ENCODE measurements at places on chromosomes 7 and 10.

- no peak for DNase-seq
These were observed 12.6 kb upstream of the OPALIN start for GRCh38 chr10:96371356-96371755.

DNA sequence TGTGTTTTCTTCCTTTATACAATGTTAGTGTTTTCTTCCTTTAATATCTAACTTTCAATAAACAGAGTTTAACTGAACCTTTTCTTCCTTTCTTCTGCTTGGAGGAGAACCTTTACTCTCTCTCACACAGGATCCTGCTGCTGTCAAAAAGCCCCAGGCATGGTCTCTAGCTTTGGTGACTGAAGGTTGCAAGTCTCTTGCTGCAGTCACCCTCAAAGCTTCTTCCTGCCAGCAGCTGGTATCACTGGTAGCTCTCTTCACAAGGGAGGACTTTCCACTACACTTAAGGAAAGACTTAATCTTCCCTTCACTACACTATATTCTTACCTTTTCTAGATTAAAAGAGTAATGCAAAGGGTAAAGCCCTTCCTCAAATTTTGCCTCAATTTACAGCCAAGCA, 153.4 kb downstream of the SGMS1 start:
- no peak for DNase-seq

DNA sequence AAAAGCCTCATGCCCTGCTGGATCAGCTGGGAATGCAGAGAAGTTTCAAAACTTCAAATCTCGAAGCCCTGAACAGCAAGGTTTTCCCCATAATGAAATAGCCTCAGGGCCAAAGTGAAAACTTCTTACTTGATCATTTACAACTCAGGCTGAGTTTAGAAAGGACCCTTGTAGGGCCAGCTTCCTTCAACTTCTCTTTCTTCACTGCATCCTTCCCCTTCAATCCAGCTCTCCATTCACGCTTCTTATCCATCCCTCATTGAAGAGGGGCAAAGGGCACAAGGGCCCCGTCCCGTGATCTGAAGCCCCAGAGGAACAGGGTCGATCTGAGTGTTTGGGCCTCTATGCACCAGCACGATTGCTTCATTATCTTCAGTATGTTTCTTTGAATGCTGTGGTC, 392.2 kb upstream of the CELF2 start:
- DNase-seq = no peak

DNA sequence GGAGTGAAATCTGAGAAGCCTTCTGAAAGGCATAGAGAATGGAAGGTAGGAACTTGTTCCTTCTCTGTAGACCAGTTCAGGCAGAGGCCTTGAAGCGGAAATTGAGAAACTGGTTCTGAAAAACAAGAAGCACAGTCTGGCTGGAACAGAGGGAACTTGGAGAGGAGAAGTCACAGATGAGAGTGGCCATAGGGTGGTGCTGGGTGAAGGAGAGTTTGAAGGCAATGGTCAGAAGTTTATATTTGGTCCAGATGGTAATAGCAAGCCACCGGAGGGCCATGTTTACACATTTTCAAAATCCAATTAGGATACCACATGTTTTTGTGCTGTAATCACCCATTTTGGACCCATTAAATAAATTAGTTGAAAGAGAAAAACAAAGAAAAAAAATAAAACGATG, 692.5 kb downstream of the INHBA start:
- no peak for DNase-seq

GRCh38 chr10:88890681-88891381, 10.8 kb downstream of the STAMBPL1 start:
- no peak for DNase-seq

DNA sequence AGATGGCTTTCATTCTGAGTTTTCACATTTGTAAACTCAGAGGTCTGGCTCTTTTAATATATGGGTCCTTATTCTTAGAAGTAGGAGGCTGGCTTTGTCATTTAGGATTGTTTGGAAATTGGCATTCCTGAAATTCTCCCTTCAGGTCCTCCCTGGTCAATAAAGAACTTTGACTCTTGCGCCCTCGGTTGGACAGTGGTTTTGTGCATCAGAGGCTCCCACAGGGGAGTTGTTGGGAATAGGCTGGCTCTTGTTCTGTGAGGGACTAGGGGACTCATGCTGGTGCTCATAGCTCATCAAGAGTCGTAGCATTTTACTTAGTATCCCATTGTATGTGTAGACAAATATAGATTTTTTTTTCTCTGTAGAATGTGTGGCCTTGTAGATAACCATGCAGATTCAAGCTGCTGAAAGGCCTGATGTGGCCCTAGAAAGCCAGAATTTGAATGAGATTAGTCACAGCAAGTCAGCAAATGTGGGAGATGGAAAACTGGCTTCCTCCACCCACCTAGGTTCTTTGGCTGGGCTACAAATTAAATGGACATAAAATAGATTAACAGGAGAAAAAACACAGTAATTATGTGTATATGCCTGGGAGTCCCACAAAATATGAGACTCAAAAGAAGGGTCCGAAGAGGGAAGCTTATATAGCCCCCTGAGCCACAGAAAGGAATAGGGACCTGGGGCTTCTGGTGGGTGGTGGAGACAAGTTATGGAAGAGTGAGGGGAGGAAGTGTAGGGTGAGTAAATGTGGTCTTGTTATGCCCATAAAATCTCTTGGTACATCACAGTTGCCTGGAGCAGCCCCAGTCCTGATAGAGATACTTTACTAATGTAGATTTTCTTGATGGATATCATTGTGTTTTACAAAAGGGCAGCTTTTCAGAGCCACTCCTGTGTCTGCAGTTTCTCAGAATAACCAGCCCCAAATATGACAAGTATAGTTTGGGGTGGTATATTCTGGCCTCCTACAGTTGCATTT, 94.6 kb upstream of the BTBD16 start:
- no peak for DNase-seq

GRCh38 chr7:1703871-1704810, 34.1 kb downstream of the ELFN1 start:
- DNase-seq = no peak

GRCh38 chr7:1530946-1531262, 402 bp downstream of the MAFK start:
- no peak for DNase-seq

GRCh38 chr7:25565002-25565401, 336.7 kb upstream of the NPVF start:
- DNase-seq = no peak

DNA sequence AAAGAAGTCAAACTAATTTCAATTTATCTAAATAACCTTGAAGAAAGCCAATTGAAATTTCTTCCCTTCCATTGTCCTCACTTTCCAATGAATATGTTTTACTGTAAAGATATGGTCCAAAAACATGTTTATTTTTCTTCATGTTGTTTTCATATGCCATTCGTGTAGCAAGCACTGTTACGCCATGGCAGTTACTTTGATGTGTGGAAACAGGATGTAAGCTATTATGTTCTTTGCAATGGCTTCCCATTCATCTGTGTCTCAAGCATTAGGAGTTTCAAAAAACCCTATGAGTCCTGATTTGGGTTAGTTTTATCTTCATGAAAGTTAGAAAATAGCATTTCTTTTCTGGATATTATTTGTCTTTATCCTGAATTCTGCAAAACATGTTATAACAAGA, 31.0 kb downstream of the GPR141 start:
- DNase-seq = no peak

GRCh38 chr7:122736183-122736582, 33.5 kb upstream of the RNF148 start:
- DNase-seq = no peak

DNA sequence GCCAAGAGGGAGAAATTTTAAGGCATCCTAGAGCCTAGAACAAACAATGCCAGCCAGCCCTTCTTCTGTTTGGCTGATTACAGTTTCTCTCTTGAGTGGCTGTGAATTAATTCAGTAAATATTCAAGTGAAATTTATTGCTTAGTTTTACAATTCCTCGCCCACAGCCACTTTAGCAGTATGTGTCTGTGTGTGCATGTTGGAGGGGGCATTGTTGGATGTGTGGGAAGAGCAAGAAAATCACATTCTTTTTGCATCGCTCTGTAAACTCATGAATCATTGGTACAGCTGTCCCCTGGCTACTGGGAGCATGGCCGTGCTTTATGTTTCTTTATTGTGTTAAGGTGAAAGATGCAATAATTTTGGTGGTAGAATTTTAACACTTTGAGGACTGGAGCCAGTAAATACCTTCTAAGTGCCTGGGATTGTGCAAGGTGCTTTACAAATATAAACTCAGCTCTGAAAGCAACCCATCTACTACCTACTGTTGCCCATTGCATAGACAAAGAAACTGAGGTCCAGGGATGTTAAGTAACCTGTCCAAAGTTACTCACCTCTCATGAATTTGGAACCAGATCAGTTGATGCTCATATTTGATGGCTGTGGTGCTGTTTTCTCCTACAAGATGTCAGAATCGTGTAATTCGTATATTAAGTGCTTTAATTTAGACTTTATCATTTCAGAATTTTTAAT, 89.9 kb upstream of the BTBD16 start:
- DNase-seq = peak; percentile 18

DNA sequence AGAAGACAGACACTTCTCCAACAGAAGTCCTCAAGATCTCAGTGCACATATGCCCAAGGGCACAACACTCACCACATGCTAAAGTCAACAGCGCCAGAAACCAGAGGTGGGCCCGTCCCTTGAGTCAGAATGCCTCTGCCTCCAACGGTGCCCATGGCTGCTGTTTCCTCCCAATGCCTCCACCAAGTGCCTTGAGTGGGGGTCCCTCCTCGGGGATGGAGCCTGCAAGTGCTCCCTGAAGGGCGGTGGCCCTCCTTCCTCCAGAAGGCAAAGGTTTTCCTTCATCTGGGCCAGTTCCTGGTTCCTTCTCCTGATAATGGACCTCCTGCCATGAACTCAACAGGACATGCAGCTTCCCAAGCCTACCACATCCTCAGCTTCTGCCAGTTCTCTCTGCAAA, 58.5 kb downstream of the TNS3 start:
- no peak for DNase-seq
